T-cell (primary cell): ENCODE measurements at places on chromosomes 6 and 20. TPM values are rescaled to one million over a fixed set of nuclear protein-coding genes. Genes with fewer than 3 reads are reported as not detected.

DNA sequence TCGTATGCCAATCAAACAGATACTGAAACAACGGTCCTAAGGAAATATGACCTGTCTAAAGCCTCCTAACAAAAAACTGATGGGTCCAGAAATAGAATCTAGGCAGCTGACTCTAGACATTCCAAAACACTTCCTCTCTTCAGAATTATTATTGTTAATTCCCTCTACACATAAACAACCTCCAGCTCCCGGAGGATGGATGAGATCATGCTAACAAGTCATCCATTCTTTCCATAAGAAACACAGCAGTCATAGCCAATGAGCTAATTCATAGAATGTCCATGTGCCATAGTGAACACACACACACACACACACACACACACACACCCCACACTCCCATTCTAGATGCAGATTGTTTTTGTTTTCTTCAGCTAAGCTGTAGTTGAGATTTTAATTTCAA lies 44.3 kb downstream of the HDGFL1 start:
- no peaks in the 10 kb centered on the region for H3K36me3 ChIP-seq
- no peak overlapping the region for H3K4me3 ChIP-seq
- no peak for DNase-seq
- no peaks in the 10 kb centered on the region for H3K27me3 ChIP-seq

DNA sequence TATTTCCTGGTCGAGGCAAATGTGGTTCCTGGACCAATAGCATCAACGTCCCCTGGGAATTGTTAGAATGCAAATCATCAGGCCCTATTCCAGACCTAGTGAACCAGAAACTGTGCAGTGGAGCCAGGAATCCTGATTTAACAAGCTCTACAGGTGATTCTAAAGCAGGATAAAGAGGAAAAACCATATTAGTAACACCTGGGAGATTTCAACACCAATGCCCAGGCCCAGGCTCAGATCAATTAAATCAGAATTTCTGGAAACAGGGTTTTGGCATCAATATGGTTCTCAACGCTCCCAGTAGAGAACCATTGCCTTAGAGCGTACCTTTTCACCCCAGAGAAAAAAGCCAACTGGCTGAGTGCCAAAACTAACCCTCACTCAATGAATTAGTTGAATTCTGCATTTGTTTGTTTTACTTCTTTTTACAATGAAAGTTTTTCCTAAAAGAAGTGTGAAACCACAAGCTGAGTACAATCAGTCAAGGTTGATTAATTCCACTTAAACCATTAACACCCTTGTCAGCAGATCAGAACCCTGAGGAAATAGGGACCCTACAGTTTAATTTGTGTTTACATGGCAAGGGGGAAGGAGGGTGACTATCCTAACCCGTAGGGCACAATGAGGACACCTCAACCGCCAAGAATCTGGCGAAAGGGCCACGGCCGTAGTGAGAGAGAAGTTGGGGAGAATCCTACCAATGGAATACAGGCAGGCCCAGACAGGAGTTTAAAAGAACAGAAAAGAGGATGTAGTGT lies 34.9 kb upstream of the LOC128125822 start:
- no peak overlapping the region for H3K4me3 ChIP-seq
- no peak overlapping the region for H3K27ac ChIP-seq
- H3K27me3 ChIP-seq: peaks cover 5% of the 10 kb centered on the region
- H3K36me3 ChIP-seq: no peaks in the 10 kb centered on the region
- H3K4me1 ChIP-seq: no peaks in the 10 kb centered on the region

DNA sequence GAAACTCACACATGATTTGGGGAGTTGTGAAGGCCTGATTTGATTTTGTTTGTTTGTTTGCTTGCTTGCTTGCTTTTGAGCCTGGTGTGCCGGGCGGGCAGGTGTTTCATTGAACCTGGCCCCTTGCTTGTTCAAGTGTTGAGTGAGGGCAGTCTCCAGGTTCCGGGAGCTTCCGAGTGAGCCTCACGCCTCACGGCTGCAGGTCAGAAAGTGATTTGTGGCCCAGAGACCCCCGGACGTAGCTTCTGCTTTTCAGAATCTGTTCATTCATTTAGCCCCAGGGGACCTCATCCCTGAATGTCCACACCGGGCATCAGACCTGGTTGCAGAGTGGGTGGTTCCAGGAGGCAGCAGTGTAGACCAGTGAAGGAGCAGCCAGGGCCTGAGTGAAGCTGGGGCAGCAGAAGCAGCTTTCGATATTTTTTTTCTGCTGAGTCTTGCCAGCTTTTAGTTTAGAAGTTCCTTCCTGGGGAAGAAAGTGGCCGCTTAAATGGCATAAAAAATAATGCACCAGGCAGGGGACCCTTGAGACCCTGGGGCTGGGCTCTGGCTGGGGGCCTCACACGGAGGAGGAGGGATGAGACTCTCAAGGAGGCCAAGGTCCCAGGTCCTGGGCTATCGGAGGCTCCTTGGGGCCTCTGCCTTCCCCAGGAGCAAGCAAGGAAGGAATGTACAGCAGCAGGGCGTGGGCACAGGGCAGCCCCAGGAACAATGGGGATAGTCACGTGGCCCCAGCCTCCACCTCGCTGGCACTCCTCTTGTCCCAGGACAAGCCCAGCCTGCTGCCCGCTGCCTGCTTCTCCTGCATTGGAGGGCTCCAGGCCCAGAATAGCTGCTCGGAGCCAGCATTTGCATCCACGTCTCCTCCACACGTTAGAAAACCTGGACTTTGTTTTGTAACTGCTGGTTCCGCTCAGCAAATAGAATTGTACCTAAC lies 89.2 kb upstream of the BHLHE23 start:
- peaks cover 48% of the 10 kb centered on the region for H3K27me3 ChIP-seq
- no peak overlapping the region for H3K27ac ChIP-seq

DNA sequence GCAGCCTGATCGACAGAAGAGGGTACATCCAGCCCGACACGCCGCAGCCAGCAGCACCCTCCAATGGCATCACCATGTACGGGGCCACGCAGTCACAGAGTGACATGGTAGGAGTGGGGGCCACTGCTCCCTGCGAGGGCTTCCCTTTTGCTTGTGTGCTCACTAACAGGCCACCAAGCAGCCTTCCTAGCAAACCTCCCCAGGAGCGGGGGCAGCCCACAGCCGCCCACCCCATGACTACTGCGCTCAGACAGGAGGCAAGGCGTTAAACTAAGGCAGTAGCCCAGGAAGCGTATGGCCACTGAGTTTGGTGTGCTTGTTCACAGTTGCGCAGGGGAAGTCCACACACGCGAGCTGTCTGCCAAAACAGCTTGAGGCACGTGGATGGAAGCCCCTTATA lies 169.5 kb upstream of the SNX9 start:
- H3K27me3 ChIP-seq: no peaks in the 10 kb centered on the region
- H3K36me3 ChIP-seq: peaks cover 10% of the 10 kb centered on the region
- H3K4me1 ChIP-seq: no peaks in the 10 kb centered on the region
- no peak for DNase-seq
- no peak overlapping the region for H3K27ac ChIP-seq

The BPIFB1 gene
- 0.16 TPM for total RNA-seq

- H3K27me3 ChIP-seq: peaks cover 5% of the 10 kb centered on the region
- H3K4me3 ChIP-seq: no peak overlapping the region
- no peak overlapping the region for H3K27ac ChIP-seq
- H3K36me3 ChIP-seq: peaks cover 12% of the 10 kb centered on the region
These were observed 14.8 kb downstream of the PLAGL2 start for GRCh38 chr20:32192698-32193097.

DNA sequence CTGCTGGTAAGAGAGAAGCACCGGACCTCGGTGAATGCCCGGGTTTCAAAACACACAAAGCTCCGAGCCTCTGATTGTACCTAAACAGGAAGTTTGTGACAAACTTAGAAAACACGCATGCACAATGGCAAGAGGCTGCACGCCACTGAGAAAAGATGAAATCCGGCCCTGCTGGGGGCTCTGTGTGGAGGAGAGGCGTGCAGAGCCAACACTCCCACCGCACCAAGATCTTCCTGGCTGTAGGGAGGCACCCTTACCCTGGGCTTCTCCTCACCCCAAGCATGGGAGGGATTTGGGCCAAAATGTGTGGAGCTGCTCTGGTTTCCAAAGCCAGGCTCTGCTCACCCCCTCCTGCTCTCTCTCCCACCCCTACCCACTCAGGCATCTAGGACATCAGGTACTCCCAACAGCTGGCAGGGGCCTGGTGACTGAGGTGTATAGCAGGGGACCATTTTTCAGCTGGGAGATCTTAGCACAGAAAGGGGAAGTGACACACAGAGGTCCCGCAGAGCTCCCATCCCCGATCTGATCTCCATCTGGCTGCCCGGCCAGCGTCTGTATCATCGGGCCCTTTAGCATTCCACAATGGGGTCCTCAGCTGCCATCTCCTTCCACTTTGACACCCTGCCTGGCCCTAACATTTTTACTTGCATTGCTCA lies 84.2 kb downstream of the TRERF1 start:
- H3K27ac ChIP-seq: peak overlapping the region; percentile 85
- no peak for DNase-seq
- peaks cover 37% of the 10 kb centered on the region for H3K4me1 ChIP-seq
- peak overlapping the region; percentile 30 for H3K4me3 ChIP-seq
- no peaks in the 10 kb centered on the region for H3K36me3 ChIP-seq
- no peaks in the 10 kb centered on the region for H3K27me3 ChIP-seq

The MEP1A gene
- not detected for total RNA-seq

DNA sequence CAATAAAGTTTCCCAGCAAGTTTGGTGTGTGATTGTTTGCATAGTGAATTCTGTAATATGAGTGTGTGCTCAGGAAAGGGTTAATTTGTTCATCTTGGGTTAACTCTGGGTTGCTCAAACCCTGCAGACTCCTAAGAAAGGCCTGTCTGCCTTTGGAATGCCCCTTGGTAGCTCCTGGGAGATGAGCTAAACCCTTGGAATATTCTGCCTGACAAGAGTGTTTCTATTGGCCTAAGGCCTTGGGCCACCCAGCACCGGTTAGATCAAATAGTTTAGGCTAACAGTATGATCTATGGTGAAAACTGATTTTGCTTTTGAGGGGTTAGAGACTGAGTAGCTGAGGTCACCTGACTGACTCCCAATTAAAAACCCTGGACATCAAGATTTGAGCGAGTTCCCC lies 248.3 kb downstream of the GRM1 start:
- H3K27ac ChIP-seq: no peak overlapping the region
- no peaks in the 10 kb centered on the region for H3K36me3 ChIP-seq
- H3K27me3 ChIP-seq: no peaks in the 10 kb centered on the region
- H3K4me1 ChIP-seq: no peaks in the 10 kb centered on the region

DNA sequence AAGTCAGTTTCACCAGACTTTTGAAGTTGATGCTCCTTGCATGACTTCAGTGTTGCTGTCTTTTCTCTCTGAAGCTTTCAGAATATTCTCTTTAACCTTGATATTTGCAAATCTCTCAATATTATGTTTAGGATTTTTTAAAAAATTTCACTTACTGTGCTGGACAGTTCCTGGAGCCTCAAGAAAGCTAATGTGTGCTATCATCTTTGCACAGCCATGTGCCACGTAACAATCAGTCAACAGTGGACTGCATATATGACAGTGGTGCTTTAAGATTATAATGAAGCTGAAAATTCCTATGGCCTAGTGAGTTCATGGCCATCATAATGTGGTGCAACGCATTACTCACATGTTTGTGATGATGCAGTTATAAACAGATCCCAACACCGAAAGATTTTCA lies 59.1 kb upstream of the OGFRL1 start:
- H3K36me3 ChIP-seq: no peaks in the 10 kb centered on the region
- no peak overlapping the region for H3K4me3 ChIP-seq
- H3K4me1 ChIP-seq: peaks cover 22% of the 10 kb centered on the region
- peak overlapping the region; percentile 60 for H3K27ac ChIP-seq

The ADAM33 gene
- not detected for total RNA-seq

The BRPF3 gene
- 35.6 TPM for total RNA-seq

The PNLDC1 gene
- 1.2 TPM for total RNA-seq

The DEF6 gene
- 298 TPM for total RNA-seq

DNA sequence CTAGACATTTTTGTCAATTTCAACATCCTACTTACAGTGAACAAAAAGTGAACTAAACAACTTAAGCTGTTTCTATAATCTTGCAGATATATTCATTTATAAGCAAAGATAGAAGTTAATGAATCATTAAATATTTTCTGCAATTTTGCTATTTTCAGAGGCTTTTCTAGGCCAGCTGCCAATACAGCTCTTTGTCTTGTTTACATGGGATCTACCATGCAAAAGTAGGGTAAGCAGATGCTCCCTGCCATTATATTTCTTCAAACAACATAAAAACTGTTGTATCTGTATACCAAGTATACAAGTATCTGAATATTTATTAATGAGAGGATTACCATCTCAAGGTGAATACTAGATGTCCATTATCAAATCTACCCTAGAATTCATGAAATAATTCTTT lies 15.4 kb downstream of the PNISR start:
- no peak for DNase-seq
- H3K4me1 ChIP-seq: no peaks in the 10 kb centered on the region
- H3K27ac ChIP-seq: no peak overlapping the region
- H3K36me3 ChIP-seq: peaks cover 10% of the 10 kb centered on the region

- no peak for DNase-seq
- H3K4me3 ChIP-seq: no peak overlapping the region
- H3K4me1 ChIP-seq: no peaks in the 10 kb centered on the region
- H3K27me3 ChIP-seq: no peaks in the 10 kb centered on the region
- H3K27ac ChIP-seq: no peak overlapping the region
These were observed 124.5 kb downstream of the PHACTR3 start for GRCh38 chr20:59728722-59729430.

DNA sequence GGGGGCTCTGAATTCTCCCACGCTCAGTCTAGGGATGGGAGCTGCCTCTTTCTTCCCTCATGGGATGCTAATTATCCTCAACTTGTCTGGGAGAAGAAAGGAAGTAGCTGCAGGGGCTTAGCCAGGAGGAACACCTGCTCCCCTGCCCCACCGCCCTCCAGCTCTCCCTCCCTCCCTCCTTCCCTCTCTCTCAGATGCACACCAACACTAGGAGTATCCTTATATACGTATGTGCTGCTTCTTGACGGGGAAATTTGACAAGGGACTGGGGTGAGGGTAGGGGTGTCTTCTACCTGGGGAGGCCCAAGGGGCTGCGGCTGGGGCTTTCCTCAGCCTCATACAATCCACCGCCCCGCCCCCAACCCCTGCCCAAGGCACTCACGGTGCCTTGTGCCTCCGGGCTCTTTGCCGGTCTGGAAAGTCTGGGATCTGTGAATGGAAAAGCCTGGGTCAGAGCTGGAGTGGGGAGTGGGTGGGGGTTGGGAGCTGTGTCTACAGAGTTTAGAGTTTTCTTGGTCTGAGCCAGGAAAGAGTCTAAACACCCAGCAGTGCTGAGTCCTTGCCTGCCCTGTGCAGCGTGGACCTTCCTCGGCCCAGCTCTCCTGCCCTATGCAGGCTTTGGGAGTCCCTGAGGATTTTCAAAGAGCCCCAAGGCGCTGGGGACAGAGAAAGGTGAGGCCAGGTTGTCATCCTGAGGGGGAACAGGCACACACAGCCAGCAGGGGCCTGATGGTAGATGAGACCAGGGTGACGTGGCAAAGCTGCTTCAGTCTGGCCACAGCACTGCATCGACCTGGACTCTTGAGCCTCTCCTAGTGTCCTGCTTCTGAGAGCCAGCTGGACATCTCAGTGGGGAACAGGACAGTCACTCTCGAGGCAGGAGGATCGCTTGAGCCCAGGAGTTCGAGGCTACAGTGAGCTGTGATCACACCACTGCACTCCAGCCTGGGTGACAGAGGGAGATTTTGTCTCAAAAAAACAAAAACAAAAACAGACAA lies 29.3 kb upstream of the EMILIN3 start:
- H3K27me3 ChIP-seq: no peaks in the 10 kb centered on the region
- no peaks in the 10 kb centered on the region for H3K4me1 ChIP-seq
- H3K36me3 ChIP-seq: no peaks in the 10 kb centered on the region
- H3K4me3 ChIP-seq: no peak overlapping the region
- no peak overlapping the region for H3K27ac ChIP-seq
- DNase-seq: no peak

The NRSN1 gene
- total RNA-seq: not detected

The CRISP2 gene
- not detected for total RNA-seq

- H3K27me3 ChIP-seq: no peaks in the 10 kb centered on the region
- DNase-seq: no peak
- peak overlapping the region; percentile 81 for H3K27ac ChIP-seq
- no peaks in the 10 kb centered on the region for H3K36me3 ChIP-seq
- peaks cover 45% of the 10 kb centered on the region for H3K4me1 ChIP-seq
These were observed 101.3 kb downstream of the OR2B2 start for GRCh38 chr6:27810768-27811450.

The THBD gene
- 0.13 TPM for total RNA-seq
